ENCODE measurements at places on chromosomes 12 and 14.

DNA sequence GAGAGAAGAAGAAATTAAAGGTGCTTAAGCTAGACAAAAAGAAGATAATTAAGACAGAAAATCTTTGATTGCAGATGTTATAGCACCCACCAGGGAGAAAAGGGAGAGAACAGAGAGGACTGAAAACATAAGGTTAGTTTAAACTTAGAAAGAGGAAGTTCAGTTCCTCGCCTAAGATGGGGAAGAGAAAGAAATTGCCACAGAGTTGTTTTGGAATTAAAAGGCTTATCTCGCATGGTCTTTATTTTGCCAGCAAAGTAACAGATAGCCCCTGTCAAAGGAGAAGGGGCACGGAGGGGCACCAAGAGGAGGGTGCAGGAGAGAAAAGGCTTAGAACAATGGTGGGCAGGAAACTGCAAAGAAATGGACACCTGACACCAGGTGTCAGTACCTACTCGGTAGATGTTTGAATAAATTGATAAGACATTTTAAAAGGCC lies 17.8 kb upstream of the OXA1L start:
- DNase-seq = no peak

- no peak for DNase-seq
Measured at GRCh38 chr14:103932791-103933490, 4.7 kb downstream of the TDRD9 start.

GRCh38 chr12:110896559-110896958 lies 23.8 kb downstream of the MYL2 start:
- no peak for DNase-seq

DNA sequence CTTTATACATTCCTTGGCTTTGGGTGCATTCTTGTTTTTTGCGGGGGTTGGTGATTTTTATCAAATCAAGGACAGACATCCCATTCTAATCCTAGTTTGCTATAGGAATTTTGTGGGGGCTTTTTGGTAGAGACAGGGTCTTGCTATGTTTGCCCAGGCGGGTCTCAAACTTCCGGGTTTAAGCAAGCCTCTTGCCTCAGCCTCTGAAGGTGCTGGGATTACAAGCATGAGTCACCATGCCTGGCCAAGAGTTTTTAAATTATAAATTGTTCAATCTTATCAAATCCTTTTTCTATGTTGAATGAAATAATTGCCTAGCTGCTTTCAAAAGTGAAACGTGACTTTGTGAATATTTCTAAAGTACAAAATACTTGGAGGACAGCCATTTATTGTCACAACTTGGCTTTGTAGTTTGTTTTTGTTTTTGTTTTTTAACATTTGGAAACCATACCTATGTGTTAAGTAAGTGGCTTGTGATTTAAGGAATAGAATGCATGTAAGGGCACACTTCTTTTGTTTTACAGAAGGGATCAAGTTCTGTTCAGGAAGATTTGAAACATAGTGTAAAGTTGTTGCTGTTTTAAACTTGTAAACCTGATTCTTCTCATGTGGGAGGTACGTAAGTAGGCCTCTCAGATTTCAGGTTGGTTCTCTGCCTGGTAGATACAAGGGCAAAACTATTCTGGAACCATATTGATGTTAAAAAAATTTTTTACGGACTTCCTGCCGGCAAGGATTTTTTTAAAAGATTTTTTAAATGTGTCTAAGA lies 13.4 kb downstream of the MARK3 start:
- DNase-seq = no peak

- DNase-seq = no peak
Measured at GRCh38 chr12:114935658-114936057, 251.7 kb upstream of the TBX3 start.

GRCh38 chr12:89279499-89279898 lies 72.8 kb downstream of the DUSP6 start:
- DNase-seq = no peak

- no peak for DNase-seq
Measured at GRCh38 chr14:61065656-61066055, 84.6 kb downstream of the SLC38A6 start.

DNA sequence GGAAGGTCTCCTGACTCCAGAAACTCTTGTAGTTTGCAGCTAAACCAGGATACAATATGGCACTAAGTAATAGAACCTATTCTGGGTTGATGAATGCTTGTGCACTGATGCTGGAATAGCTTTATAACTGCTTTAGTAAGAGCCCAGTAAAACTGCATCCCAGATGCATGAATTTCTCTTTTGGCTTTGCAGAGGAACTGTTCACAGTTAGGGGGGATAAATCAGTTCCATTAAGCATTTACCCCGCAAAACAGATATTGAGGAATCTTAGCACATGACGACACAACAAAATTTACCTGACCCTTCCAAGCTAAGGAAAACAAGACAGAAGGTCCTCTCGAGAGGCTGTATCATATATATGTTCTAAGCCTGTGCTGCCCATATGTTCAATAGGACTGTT lies 457.4 kb downstream of the FOXG1 start:
- no peak for DNase-seq

DNA sequence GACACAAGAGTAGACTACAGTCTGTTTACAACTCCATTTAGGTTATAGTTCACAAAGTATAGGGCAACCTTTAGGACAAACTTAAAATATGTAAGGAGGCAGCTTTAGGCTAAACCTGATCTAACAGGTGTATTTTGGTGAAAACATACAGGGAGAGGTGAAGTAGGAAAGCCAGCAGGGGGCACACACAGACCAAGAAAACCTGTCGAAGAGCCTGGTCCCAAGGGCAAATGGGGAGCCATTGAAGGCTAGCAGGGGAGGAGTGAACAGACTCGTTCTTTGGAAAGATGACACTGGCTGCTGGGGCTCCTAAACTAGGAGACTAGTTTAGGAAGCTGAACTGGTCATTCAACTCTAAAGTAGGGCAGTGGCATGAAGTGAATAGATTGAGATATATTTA lies 138.8 kb upstream of the WSCD2 start:
- DNase-seq = peak; percentile 66
